ENCODE measurements at places on chromosomes 11 and 22.

- no peak overlapping the region for H3K4me3 ChIP-seq
- H3K27ac ChIP-seq, result no peak overlapping the region
- H3K4me1 ChIP-seq, result no peaks in the 10 kb centered on the region
These were observed 1049.5 kb downstream of the TBC1D22A start for GRCh38 chr22:47811971-47812370.

GRCh38 chr11:45805305-45806071 lies 539 bp downstream of the SLC35C1 start:
- no peaks in the 10 kb centered on the region for H3K27me3 ChIP-seq
- no peaks in the 10 kb centered on the region for H3K36me3 ChIP-seq
- H3K27ac ChIP-seq, result peak overlapping the region; percentile 94
- H3K4me3 ChIP-seq, result peak overlapping the region; percentile 94
- H3K4me1 ChIP-seq, result peaks cover 23% of the 10 kb centered on the region

- H3K36me3 ChIP-seq, result no peaks in the 10 kb centered on the region
- peaks cover 34% of the 10 kb centered on the region for H3K27me3 ChIP-seq
- DNase-seq, result no peak
- H3K27ac ChIP-seq, result no peak overlapping the region
These were observed 99.3 kb upstream of the SYT13 start for GRCh38 chr11:45385423-45385822.

GRCh38 chr22:26701323-26701722 lies 43.9 kb downstream of the MIAT start:
- H3K36me3 ChIP-seq, result no peaks in the 10 kb centered on the region
- H3K27ac ChIP-seq, result no peak overlapping the region
- H3K4me3 ChIP-seq, result no peak overlapping the region
- H3K4me1 ChIP-seq, result peaks cover 7% of the 10 kb centered on the region
- no peak for DNase-seq

- 0 out of 2 replicates have a peak overlapping the region, but pooled peaks have one; percentile 1 for H3K27ac ChIP-seq
- H3K36me3 ChIP-seq, result no peaks in the 10 kb centered on the region
- peak; percentile 56 for DNase-seq
- peaks cover 28% of the 10 kb centered on the region for H3K4me1 ChIP-seq
- H3K27me3 ChIP-seq, result no peaks in the 10 kb centered on the region
These were observed 14.1 kb downstream of the SPECC1L start for GRCh38 chr22:24284747-24285203.

DNA sequence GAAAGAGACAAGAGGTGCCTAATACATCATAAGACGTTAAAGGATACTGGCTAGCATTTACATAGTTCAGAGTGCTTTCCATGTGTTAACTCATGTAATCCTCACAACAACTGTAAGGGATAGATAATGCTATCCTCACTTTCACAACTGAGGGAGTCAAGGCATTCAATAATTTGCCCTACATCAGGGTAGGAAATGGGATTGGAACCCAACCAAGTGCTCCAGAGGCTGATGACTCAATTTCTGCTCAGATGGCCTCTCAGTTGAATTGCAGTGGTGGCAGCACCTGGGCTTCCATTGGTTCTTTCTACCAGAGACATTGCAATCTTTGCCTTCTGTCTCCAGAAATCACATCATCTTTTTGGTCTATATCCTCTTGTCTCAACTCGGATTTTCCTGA lies 232.9 kb downstream of the ETS1 start:
- peaks cover 7% of the 10 kb centered on the region for H3K4me1 ChIP-seq
- DNase-seq, result peak; percentile 30
- H3K27ac ChIP-seq, result no peak overlapping the region
- no peaks in the 10 kb centered on the region for H3K36me3 ChIP-seq
- no peaks in the 10 kb centered on the region for H3K27me3 ChIP-seq
- H3K4me3 ChIP-seq, result no peak overlapping the region
